ENCODE measurements at places on chromosomes 3 and 15. TPM values are rescaled to one million over a fixed set of nuclear protein-coding genes. Genes with fewer than 3 reads are reported as not detected.
A peak's percentile ranks its signal among the peaks of the same experiment; 100 is the strongest.

The PRTG gene
- not detected for polyA plus RNA-seq

The KCNH8 gene
- not detected for polyA plus RNA-seq

The SCG3 gene
- polyA plus RNA-seq: not detected

The MNS1 gene
- polyA plus RNA-seq: 0.09 TPM

The HAPLN3 gene
- polyA plus RNA-seq: 7.8 TPM

The PLSCR2 gene
- not detected for polyA plus RNA-seq

The IGF1R gene
- 1.4 TPM for polyA plus RNA-seq

The CAPN3 gene
- 1.9 TPM for polyA plus RNA-seq

The KBTBD8 gene
- 3.0 TPM for polyA plus RNA-seq

- H3K27me3 ChIP-seq: no peaks in the 10 kb centered on the region
- no peak overlapping the region for H3K27ac ChIP-seq
- no peak for DNase-seq
- peaks cover 14% of the 10 kb centered on the region for H3K4me1 ChIP-seq
- peaks cover 5% of the 10 kb centered on the region for H3K36me3 ChIP-seq
Measured at GRCh38 chr15:58268746-58269267, 130.6 kb downstream of the AQP9 start.

- no peak overlapping the region for H3K27ac ChIP-seq
- no peaks in the 10 kb centered on the region for H3K4me1 ChIP-seq
- peaks cover 3% of the 10 kb centered on the region for H3K27me3 ChIP-seq
- H3K36me3 ChIP-seq: no peaks in the 10 kb centered on the region
Measured at GRCh38 chr15:48052946-48053345, 67.8 kb upstream of the SLC24A5 start.

DNA sequence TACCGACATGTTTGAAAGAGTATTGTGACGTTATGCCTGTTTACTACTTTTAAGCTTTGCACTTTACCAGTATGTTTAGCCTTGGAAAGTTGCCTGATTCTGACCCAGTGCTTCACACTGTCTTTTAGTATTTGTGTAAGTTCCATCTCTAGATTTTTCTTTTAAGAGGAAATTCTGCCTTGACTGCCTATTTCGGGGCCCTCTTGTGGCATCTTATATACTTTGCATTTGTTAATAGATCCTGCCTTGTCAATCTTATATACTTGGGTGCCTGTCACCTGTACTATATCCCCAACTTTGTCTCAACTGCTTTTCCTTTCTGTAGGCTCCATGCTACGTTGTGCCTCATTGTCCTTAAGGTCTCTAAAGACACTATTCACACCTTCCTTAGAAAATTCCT is 244.6 kb downstream of the STXBP5L start:
- H3K4me3 ChIP-seq: no peak overlapping the region
- H3K27ac ChIP-seq: no peak overlapping the region
- H3K36me3 ChIP-seq: no peaks in the 10 kb centered on the region
- H3K27me3 ChIP-seq: no peaks in the 10 kb centered on the region

DNA sequence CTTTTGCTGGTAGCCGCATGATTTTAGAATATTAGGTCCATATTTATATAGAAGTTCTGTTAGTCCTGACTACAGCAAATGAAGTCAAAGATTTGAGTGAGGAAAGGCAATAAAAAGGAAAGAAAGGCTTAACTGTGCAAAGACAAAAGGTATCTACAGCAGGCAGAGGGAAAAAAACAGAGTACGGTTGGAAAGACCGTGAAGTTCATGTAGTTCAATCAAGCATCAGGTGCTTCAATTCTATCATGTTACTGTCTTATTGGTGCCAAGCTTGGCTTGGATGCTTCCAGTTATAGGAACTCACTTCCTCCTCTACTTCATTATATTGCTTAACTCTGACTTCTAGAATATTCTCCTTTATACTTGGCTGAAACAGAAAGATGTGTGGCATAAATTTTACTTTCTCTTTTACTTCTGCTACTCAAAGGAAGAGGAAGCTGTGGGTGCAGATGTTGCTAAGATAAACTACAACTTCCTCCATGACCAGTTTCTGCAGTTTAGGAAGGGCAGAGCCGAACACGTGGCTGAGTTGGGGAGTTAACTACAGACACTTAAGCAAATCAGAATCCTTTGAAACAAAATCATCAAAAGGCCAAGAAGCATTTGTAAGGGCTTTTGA is 72.6 kb upstream of the ZBED2 start:
- H3K4me1 ChIP-seq: peaks cover 71% of the 10 kb centered on the region
- peaks cover 27% of the 10 kb centered on the region for H3K36me3 ChIP-seq
- peak overlapping the region; percentile 92 for H3K27ac ChIP-seq
- peak overlapping the region; percentile 78 for H3K4me3 ChIP-seq

DNA sequence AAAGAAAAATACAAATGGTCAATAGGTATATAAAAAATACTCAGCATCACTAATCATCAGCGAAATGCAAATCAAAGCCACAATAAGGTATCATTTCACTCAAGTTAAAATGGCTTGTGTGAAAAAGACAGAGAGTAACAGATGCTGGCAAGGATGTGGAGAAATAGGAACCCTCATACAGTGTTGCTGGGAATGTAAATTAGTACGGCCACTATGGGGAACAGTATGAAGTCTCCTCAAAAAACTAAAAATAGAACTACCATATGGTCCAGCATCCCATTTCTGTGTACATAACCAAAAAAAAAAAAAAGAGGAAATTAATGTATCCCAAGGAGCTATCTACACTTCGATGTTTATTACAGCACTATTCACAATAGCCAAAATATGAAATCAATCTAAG is 98.1 kb upstream of the TGFBR2 start:
- DNase-seq: no peak
- no peak overlapping the region for H3K27ac ChIP-seq
- H3K4me1 ChIP-seq: no peaks in the 10 kb centered on the region
- H3K27me3 ChIP-seq: no peaks in the 10 kb centered on the region

DNA sequence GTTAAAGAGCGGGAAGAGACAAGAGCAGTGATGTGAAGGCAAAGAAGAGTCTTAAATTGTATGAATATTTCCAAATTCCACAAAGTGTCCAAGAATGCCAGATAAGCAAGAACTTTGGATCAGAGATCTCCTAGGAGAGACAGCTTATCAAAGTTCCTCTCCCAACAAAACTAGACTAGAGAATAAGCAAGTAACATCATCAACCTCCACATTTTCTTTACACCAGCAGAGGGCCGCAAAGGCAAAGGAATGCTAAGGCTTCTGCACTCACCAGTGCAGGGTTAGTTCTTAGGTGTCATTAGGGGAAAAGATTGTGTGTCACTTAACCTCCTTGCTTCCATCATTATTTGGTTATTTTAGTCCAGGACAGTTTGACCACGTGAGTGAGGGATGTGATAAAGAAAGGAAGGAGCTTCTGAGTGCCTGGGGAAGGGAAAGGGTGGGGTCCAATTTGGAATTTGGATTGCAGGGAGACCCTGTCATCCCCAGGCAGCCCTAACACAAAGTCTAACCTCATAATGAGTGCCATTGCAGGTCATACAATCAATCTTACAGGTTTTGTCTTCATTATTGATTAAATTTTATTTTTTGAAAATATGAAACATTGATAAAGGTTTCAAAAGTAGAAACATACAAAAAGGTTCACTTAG is 7.5 kb upstream of the CMTM6 start:
- no peak overlapping the region for H3K4me3 ChIP-seq
- no peak overlapping the region for H3K27ac ChIP-seq
- DNase-seq: peak; percentile 64

DNA sequence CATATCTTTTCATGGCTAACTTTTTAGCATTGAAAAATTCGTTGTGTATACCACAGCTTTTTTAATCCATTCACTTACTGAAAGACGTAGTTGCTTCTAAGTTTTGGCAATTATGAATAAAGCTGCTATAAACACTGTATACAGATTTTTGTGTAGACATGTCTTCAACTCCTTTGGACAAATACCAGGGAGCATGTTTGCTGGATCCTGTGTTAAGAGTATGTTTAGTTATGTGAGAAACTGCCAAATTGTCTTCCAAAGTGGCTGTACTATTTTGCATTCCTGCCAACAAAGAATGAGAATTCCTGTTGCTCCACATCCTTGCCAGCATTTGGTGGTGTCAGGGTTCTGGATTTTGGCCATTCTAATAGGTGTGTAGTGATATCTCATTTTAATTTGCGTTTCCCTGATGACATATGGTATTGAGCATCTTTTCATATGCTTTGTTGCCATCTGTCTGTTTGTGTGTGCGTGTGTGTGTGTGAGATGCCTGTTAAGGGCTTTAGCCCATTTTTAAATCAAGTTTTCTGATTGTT is 87.5 kb downstream of the TNFAIP8L3 start:
- no peak overlapping the region for H3K4me3 ChIP-seq
- H3K27me3 ChIP-seq: no peaks in the 10 kb centered on the region
- peaks cover 37% of the 10 kb centered on the region for H3K36me3 ChIP-seq
- no peaks in the 10 kb centered on the region for H3K4me1 ChIP-seq

DNA sequence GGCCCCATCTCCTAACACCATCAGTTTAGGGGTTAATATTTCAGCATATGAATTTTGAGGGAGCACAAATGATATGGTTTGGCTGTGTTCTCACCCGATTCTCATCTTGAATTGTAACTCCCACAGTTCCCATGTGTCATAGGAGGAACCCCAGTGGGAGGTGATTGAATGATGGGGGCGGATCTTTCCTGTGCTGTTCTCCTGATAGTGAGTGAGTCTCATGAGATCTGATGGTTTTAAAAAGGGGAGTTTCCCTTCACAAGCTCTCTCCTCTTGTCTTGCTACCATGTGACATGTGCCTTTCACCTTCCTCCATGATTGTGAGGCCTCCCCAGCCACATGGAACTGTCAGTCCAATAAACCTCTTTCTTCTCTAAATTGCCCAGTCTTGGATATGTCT is 73.8 kb upstream of the TJP1 start:
- no peak overlapping the region for H3K27ac ChIP-seq
- peaks cover 2% of the 10 kb centered on the region for H3K27me3 ChIP-seq
- no peaks in the 10 kb centered on the region for H3K36me3 ChIP-seq

- peaks cover 2% of the 10 kb centered on the region for H3K27me3 ChIP-seq
- H3K4me1 ChIP-seq: no peaks in the 10 kb centered on the region
- H3K27ac ChIP-seq: no peak overlapping the region
Measured at GRCh38 chr3:190375671-190376070, 12.3 kb upstream of the CLDN16 start.

- H3K4me1 ChIP-seq: no peaks in the 10 kb centered on the region
- H3K36me3 ChIP-seq: no peaks in the 10 kb centered on the region
- H3K27ac ChIP-seq: no peak overlapping the region
Measured at GRCh38 chr3:47664519-47664918, 85.9 kb upstream of the CSPG5 start.

GRCh38 chr3:147688868-147689267 is 279.7 kb downstream of the ZIC1 start:
- H3K36me3 ChIP-seq: no peaks in the 10 kb centered on the region
- no peak for DNase-seq
- H3K27me3 ChIP-seq: peaks cover 3% of the 10 kb centered on the region
- no peaks in the 10 kb centered on the region for H3K4me1 ChIP-seq
- H3K4me3 ChIP-seq: no peak overlapping the region

DNA sequence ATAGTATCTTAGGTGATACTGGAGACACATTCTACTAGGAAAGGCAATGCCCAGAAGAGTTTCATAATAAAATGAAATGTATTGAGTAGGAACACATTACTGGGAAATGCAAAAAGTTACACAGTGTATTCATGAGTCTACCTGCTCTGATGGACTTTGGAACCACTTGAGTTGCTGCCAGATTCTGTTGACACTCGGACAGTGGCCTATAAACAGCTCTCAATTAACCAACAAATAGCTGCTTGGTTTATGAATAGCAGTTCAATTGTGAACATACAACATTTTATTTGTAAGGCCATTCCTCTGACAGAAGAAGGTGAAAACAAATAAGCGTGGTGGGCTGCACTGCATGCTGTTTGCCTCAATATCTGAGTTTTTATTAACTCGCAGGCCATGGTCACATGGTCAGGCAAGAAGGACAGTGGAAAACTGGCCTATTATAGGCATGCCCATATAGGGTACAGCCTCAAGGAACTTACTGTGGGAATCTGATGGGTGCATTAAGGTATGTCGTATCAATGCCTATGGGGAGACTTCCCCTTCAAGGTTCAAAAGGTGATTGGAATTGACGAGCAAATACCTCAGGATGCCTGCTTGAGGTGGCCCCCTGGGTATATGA is 66.2 kb downstream of the C3orf80 start:
- H3K4me3 ChIP-seq: no peak overlapping the region
- DNase-seq: no peak
- H3K27ac ChIP-seq: no peak overlapping the region
- H3K4me1 ChIP-seq: no peaks in the 10 kb centered on the region
- H3K36me3 ChIP-seq: peaks cover 21% of the 10 kb centered on the region

- no peaks in the 10 kb centered on the region for H3K4me1 ChIP-seq
- H3K27ac ChIP-seq: no peak overlapping the region
- H3K36me3 ChIP-seq: peaks cover 5% of the 10 kb centered on the region
- H3K27me3 ChIP-seq: no peaks in the 10 kb centered on the region
- DNase-seq: no peak
Measured at GRCh38 chr3:66411474-66411873, 89.3 kb downstream of the LRIG1 start.

DNA sequence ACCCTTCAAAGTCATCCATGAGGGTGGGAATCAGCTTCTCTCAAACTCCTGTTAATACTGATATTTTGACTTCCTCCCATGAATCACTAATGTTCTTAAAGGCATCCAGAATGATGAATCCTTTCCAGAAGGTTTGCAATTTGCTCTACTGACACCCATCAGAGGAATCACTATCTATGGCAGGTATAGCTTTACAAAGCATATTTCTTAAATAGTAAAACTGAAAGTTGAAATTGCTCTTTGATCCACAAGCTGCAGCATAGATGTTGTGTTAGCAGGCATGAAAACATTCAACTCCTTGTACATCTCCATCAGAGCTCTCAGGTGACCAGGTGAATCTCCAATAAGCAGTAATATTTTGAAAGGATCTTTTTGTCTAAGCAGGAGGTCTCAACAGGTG is 66.3 kb downstream of the B3GNT5 start:
- H3K4me1 ChIP-seq: no peaks in the 10 kb centered on the region
- H3K4me3 ChIP-seq: no peak overlapping the region
- H3K27ac ChIP-seq: no peak overlapping the region
- H3K36me3 ChIP-seq: no peaks in the 10 kb centered on the region
- DNase-seq: no peak

- H3K4me1 ChIP-seq: peaks cover 9% of the 10 kb centered on the region
- no peak overlapping the region for H3K4me3 ChIP-seq
- peaks cover 3% of the 10 kb centered on the region for H3K27me3 ChIP-seq
- DNase-seq: peak; percentile 44
Measured at GRCh38 chr15:98658831-98659699, 10.7 kb downstream of the IGF1R start.

DNA sequence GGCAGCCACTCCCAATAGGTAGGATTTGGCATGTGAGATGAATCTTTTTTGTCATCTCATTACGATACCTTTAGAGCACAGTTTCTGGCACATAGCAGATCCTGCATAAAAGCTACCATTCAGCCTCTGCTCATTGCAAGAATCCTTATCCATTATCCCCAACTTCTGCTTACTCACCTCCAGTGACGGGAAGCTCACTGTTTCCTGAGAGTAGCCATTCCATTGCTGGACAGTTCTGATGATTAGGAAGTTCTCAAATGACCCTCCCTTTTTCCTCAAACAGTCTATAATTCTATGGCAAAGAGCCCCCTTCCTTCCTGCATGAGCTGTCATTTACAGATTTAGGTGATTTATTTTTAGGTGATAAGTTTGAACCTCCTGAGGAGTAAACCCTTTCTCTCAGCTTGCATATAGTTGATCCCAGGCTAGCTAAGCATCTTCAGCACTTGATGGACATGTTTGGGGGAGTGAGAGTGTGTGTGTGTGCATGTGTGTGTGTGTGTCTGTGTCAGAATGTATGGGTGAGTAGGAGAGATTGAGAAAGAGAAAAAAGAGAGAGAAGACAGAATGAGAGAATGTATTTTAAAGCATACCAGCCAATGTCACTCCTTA is 109.7 kb downstream of the LSM3 start:
- no peak for DNase-seq
- no peak overlapping the region for H3K4me3 ChIP-seq
- H3K27ac ChIP-seq: no peak overlapping the region
- H3K27me3 ChIP-seq: no peaks in the 10 kb centered on the region
